Stimulated activated CD8-positive, alpha-beta memory T cell treated with anti-CD3 and anti-CD28 coated beads, Interleukin-15, amount 100 ng/mL, for 48 hours (primary cell): ENCODE measurements at places on chromosomes 2 and 18.

- DNase-seq, result no peak
These were observed 501 bp downstream of the TNS1 start for GRCh38 chr2:218002143-218002844.

DNA sequence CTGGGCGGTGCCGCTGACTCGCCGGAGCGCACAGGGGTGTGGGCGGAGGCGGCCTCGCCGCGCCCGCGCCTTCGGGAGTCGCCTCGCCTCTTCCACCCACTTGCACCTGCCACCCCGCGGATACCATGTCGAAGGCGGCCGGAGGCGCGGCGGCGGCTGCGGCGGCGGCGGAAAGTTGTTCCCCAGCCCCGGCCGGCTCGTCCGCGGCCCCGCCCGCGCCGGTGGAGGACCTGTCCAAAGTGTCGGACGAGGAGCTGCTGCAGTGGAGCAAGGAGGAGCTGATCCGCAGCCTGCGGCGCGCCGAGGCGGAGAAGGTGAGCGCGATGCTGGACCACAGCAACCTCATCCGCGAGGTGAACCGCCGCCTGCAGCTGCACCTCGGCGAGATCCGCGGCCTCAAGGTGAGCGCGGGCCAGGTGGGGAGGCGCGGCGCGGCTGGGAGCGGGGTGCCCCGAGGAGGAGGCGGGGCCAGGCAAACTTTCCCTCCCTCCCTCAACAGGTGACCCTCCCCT lies 766 bp downstream of the CCDC85A start:
- no peak for DNase-seq

- DNase-seq, result no peak
These were observed 256.4 kb upstream of the TCF4 start for GRCh38 chr18:55844382-55844781.

DNA sequence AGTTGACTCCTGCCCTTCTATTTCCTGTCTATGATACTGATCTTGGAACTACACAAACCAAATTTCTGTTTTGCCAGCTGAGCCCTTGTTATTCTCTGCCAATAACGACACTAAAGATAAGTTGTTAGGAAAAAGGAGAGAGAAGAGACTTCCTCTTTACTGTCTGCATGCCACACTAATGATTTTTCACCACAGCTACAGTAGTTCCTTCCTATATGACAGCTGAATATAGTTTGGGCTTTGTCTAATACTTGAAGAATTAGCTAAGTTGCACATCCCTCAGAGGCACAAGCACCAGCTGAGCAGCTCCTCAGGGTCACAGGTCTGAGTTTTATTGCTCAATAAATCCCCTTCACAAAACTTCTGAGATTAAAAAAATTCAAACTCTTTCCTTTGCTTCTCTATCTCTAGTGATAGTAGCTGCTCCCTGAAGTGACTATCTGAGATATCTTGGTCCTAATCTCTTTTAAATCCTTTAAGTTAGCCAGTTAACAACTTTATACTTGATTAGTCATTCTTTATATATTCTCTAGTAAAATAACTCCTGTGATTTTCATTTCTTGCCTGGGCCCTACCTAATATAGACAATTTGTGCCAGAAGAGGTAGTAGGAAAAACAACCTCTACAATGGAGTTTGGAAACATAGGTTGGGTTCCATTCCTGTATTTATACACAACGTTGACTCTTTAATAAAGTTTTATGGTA lies 253.0 kb upstream of the CNTNAP5 start:
- DNase-seq, result no peak

DNA sequence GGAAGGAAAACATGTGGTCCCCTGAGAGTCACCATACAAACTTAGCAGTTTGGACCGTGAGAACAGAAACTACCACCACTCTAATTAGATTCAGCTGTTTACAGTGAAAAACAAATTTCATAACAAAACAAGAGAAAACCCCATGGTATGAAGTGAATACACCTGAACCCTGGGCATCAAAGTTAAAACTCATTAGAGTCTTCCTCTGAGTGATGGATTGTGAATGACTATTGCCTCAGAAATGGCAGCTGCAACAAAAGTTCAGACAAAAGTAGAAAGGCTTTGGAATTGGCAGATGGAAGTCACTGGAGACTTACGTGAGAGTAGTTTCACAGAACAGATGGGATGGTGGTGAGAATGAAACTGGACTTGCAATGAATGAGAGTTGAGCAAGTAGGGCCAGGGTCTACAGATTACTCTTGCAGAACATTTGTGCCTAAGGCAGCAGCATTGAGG lies 98.0 kb downstream of the AAK1 start:
- DNase-seq, result no peak

GRCh38 chr2:223929571-223930102 lies 15.5 kb downstream of the WDFY1 start:
- DNase-seq, result no peak

- no peak for DNase-seq
These were observed 194.9 kb downstream of the GALNT1 start for GRCh38 chr18:35776473-35776872.

DNA sequence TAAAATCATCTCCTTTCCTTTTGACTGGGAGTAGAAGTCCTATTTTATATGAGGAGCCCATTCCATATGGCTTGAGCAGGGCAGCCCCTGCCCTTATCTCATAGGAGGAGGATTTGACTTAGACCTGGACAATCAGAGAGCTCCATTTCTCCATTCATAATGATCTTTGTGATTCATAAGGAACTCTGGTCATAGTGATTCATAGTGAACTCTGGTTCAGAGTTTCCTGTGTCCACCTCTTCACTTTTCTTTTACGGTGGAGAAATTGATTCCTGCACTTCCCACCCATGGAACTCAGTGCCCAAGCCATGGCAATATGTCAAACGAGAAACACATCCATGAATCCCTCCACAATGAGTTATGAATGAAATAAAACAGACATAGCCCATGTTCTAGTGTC lies 12.8 kb upstream of the MYO3B start:
- no peak for DNase-seq

DNA sequence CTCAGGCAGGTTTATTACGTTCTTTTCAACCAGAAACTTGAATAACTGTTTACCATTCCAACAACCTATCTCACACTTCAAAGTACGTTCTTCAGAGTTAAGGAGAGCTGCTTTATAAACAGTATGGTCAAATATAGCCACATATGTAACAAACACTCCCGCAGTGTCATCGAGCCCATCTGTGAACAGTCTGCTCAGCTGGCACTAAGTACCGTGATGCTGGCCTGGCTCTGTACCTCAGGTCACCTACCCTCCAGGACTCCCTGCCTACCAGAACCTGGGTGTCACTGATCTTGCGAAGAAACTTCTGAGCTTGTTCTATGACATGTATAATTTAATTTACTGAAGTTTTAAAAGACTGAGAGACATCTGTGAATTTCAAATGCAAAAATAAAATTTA lies 71.4 kb downstream of the SEPTIN10 start:
- DNase-seq, result no peak

DNA sequence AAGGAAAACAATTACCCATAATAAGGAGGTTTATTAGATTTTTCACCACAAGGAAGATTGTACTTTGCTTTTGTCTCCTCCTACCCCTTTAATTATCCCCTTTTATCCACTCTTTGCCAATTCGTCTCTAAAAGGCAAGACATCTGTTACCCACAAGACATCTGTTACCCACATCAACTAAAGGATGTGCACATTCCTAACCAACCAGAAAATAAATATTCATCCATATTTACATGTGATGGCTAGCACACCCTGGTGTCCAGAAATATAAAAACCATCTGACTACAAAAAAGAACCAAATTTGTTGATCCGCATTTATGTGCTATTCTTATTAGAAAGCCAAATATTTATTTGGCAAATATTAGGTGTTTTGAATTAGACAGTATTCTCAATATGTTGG lies 35.7 kb downstream of the ACVR1C start:
- DNase-seq, result no peak

- DNase-seq, result no peak
These were observed 183.0 kb upstream of the CYP26B1 start for GRCh38 chr2:72330652-72331051.

DNA sequence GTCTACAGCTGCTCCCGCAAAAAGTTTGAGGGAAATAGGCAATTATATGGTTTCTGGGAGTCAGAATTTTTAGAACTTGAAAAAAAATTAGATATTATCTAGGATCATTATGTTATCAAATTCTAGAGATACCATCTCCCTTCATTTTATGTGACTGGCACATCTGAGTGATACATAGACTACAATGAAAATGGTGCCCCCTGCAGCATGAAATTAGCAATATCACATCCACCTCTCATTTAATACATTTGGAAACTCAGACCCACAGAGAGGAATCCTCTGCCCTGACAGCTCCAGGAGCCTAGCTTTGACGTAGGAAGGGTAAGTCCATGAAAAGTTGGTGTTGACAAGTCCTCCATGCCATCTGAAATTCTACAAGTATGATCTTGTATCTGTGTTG lies 381.6 kb downstream of the SUCLG1 start:
- DNase-seq, result no peak

GRCh38 chr2:109558076-109558882 lies 55.5 kb downstream of the SEPTIN10 start:
- DNase-seq, result no peak

DNA sequence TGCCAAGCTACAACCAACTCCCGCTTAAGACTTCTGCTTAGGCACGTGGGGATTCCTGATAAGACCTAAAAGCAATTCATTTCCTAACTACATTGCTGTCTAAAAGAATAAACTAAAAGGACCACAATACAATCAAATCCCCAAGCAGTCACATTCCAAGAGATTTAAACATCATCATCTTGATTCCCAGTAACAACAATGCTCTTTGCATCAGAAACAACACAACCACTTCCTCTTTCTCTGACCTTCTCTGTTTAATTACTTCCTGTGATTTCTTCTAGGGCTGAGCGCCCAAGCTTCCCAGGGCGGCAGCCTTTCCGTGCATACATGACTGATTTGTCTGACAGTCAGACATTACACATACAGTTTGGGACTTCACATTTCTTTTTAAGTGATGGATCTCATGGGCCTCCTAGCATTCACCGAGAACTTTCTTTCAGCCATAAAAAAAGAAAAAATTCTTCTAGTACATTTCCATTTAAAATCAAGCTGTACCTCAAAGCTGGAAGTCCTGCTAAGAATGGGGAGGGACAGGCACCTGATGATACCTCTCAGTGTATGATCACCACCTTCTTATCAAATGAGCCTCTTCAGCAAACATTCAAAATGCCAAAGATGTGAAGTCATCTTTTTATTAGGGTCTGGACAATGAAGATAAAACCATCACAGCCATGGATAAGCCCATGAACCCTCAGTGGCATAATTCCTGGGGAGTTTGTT lies 11.5 kb downstream of the SPRED2 start:
- no peak for DNase-seq

GRCh38 chr2:74653985-74654882 lies at the start of gene SEMA4F:
TSS of gene SEMA4F (plus strand) at chr2:74654247. CDS start at chr2:74654377, 130 bp downstream.
- DNase-seq, result peak; percentile 93

- DNase-seq, result no peak
These were observed 101.9 kb downstream of the THADA start for GRCh38 chr2:43493954-43494353.

- no peak for DNase-seq
These were observed 691 bp downstream of the KYNU start for GRCh38 chr2:142878031-142878678.

GRCh38 chr2:14866736-14867352 lies 234.3 kb downstream of the LRATD1 start:
- DNase-seq, result no peak

DNA sequence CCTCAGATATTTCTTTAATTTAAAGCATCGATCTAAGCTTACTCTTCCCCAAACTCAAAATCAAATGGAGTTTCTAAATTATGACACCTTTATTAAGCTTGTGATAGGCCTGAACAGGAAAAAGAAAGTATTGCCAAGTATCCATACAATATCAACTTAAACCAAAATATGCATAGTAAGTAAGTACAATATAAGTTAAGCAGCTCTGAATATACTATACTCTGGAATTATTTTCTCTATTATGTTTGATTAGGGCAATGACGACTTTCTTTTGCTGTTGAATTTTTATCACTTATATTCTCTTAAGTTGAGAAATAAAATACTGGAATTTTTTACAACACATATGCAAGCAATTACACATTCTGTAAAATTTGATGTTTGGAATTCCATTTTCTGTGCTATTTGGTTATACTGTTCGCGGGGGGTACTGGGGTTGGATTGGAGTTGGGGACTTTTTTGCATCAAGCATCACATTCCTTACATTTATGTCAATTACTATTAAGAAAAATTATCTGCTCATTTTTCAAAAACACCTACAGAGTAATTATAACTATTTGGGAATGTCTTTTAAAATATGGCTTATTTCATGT lies 2.2 kb downstream of the COL5A2 start:
- no peak for DNase-seq

- DNase-seq, result no peak
These were observed 7.1 kb downstream of the THAP4 start for GRCh38 chr2:241629762-241630435.

- no peak for DNase-seq
These were observed 673.0 kb upstream of the ZNF804A start for GRCh38 chr2:183925281-183925680.

GRCh38 chr2:159262226-159262625 lies 24.3 kb downstream of the WDSUB1 start:
- DNase-seq, result no peak

GRCh38 chr2:19848952-19849351 lies 52.8 kb downstream of the TTC32 start:
- no peak for DNase-seq

- no peak for DNase-seq
These were observed 82.9 kb upstream of the MCFD2 start for GRCh38 chr2:46998551-46998950.

- no peak for DNase-seq
These were observed 7.8 kb downstream of the FAM117B start for GRCh38 chr2:202642567-202642966.

- DNase-seq, result no peak
These were observed 40.0 kb upstream of the GLS start for GRCh38 chr2:190840569-190841172.
